Testis (tissue), 5 donors: ENCODE measurements at places on chromosomes 6 and 20. TPM values are rescaled to one million over a fixed set of nuclear protein-coding genes. Genes with fewer than 3 reads are reported as not detected.

- no peak for DNase-seq
Measured at GRCh38 chr6:38279423-38279822, 360.3 kb downstream of the BTBD9 start.

- DNase-seq: no peak
Measured at GRCh38 chr6:121579478-121579877, 144.0 kb downstream of the GJA1 start.

DNA sequence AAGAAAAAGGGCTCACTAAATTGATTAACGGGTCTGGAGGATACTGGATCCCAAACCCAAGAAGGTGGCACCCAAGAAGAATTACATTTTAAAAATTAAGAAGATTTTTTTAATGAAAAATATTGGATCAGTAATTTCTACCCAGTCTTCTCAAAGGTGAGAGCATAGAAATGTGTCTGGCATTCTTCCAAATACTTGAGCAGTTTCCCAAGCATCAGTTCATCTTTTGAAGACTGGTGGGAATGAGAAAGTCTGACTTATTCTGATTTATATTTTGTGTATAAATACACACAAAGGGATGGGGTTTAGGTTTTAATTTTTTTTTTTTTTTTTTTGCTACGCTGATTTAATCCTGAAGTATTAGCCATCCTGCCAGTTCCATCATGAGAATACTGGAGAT, 3.3 kb downstream of the MGME1 start:
- no peak for DNase-seq

- no peak for DNase-seq
Measured at GRCh38 chr20:53036992-53037391, 64.8 kb downstream of the TSHZ2 start.

GRCh38 chr6:43221046-43221972, 8.0 kb downstream of the DNPH1 start:
- no peak for DNase-seq

GRCh38 chr6:34390531-34391472, 1.7 kb downstream of the NUDT3 start:
- DNase-seq: peak; percentile 20

DNA sequence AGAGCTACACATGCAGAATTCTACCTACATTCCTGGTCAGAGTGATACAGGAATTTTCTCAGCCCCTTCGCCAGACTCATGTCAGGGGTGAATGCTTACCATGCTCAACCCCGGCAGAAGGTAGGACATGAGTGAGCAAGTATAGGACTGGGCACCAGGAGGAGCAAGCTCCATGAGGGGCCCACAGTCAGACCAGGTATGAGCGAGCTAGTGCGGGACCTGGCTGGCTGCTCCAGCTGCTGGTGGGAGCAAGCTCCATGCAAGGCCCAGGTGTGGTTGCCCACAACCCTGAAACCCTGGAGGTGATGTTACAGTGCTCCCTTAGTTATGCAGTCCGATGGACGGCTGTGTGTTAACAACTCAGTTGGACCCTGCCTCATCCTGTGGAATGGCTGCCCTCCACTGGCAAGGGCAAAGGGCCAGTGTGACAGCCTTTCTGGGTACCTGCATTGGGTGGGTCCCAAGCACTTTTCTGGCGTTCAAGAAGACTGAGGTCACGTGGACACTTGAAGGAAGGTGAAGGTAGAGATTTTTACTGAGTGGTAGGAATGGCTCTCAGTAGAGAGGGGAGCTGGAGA, 503.5 kb upstream of the CITED2 start:
- no peak for DNase-seq

DNA sequence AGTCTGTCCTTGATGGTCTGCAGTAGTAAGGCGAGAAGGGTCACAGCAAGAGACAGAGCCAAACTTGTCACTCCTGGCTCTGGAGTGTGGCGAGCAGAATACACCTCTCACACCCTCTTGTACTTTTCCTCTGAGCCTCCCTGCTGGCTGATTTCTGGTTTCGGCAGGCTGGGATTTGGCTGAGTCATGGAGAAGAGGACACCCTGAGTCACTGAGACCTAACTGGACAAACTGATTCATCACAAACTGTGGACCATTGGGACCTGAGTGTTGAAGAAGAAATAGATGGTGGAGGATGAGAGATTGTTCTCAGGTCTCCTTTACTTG, 101.7 kb downstream of the F13A1 start:
- DNase-seq: no peak

DNA sequence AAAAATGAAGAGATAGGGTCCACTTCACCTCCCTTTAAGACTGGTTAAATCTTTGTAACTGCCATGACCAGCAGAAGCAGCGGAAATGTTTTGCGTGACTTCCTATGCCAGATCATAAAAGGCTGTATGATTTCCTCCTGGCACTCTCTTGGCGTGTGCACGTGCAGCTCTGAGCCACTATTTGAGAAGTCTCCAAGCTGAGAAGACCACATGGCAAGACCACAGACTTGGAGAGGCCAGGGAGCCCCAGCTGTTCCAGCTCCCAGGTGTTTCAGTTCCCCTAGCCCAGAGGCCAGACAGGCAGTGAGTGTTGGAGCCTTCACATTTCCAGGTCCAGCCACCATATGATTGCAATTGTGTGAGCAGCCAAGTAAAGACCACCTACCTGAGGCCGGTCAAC, 259.3 kb upstream of the RIN2 start:
- no peak for DNase-seq

- DNase-seq: no peak
Measured at GRCh38 chr20:4567170-4567569, 154.5 kb upstream of the PRND start.

- DNase-seq: no peak
Measured at GRCh38 chr6:155791891-155792290, 336.3 kb upstream of the NOX3 start.

DNAH8 gene
- 23.7 TPM for total RNA-seq

MMP24 gene
- 1.1 TPM for total RNA-seq

PI16 gene
- total RNA-seq: 9.8 TPM

GSTA1 gene
- total RNA-seq: 349 TPM

MUCL3 gene
- total RNA-seq: 0.19 TPM

WFDC12 gene
- not detected for total RNA-seq
